ENCODE measurements at places on chromosomes 4 and X. TPM values are rescaled to one million over a fixed set of nuclear protein-coding genes. Genes with fewer than 3 reads are reported as not detected.

Gene SLC38A5
- 68.1 TPM for polyA plus RNA-seq

- DNase-seq: no peak
Observed at GRCh38 chr4:11494232-11494631, 65.5 kb upstream of the HS3ST1 start.

Gene CCDC120
- polyA plus RNA-seq: 19.0 TPM

DNA sequence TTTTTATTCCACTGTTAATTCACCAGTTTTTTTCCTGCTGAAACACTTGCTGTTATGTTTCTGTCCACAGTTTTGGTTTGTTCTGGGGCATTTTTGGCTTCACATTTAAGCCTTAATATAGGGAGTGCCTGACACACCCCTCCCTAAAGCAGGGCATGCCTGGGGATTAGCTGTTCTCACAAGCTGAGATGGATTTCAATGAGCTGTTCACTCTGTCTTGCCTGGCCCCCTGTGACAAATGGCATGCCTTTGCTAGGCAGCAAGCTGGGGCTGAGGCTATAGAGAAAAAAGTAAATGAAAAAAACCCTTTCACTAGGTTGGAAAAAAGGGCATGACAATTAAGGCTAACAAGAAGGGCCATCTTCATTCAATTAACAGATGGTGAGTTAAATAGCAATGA, 22.4 kb downstream of the LPAR4 start:
- no peak for DNase-seq

DNA sequence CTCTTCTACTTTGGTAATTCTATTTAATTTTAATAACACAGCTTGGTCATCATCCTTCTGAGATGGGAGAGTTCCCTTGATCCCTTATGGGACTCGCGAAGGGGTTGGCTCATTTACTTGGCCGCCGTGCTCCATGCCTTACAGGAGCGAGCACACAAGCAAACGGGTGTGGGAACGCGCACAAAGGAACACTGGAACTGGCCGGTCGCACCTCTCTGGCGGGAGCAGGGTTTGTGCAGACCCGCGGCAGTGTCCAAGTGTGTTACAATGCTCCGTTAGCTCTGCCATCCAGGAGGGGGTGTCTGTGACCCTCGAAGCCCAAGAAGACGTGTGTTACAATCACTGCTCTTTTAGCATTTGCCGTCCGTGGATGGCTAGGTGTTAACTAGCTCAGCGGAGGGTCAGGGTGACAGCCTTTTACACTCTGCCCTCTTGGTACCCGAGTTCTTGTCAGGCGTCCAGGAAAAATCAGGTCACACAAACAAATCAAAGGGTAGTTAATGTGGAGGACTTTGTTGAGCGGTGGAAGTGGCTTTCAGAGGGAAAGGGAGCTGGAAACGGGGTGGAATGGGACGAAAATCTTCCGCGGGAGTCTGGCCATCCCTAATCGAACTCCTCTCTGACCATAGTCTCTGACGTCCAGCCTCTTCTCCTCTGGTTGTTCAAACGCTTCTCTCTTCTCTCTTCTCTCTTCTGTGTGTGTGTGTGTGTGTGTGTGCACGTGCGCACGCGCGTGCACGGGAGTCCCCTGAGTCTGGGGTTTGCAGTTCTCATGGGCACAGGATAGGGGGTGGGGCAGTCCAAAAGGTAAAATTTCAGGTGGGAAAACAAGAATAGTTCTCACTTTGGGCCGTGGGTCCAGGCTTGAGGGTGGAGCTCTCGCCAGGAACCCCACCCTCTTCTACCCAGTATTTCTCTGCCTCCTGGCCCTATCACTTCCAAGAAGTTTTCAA, 76.3 kb downstream of the SLC10A7 start:
- no peak for DNase-seq

Gene MAGEA1
- polyA plus RNA-seq: not detected

- no peak for DNase-seq
Observed at GRCh38 chrX:79630033-79631009, 263.2 kb upstream of the ITM2A start.

DNA sequence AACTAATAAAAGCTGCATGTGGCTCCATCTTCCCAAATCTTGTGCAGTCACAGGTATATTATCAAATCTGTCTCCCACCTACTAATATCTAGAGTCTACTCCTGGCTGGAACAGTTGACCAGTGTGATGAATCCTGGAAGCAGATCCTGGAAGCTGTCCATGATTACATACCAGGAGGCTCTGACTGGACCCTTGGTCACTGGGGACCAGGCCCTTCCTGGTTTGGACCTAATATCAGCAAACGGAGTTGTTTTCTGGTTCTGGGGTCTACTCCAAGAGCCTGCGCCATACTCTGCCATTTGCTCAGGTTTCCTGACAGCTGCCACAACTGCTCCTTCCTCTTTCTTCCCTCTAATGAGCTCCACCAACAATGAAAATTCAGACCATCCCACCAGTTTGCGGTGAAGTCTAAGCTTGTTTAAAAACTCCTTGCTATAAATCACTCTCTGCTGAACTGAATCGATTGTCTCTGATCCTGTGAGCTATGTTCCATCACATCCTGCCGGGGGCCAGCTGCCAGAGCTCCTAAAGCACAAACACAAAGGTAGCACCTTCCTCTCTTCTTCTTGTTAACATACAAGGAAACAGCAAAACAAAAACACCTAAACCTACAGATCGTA, 114.2 kb downstream of the PALLD start:
- no peak for DNase-seq

DNA sequence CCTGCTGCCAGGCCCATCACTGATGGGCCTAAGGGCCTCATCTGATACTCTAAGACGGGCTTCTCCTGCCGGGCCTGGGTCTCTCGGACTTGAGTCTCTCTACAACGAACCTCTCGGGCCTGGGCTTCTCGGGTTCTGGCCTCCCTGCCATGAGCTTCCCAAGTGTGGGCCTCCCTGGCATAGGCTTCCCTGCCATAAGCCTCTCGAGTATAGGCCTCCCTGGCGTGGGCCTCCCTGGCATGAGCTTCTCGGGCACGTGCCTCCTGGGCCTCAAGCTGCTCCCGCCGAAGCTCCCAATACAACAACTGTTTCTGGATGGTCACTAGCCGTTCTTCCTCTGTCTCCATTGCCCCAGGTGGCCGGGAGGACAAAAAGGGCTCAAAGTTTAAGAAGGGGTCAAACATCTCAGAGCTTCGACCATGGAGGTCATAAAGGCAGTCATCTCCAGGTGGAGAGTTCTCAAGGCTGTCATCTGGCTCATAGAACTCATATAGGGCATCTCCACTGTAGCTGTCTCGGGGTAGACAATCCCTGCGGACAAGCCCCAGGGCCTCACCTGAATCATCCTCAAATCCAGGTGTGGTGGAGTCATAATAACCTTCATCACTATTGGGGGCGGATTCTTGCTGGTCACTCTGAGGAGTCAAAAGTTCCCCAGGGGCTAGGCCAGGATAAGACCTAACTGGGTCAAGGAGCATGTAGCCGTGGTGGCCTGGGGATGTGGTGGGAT, 14.1 kb downstream of the AMER1 start:
- no peak for DNase-seq

Gene XKRX
- polyA plus RNA-seq: 1.7 TPM

GRCh38 chr4:100949350-100949935, 397.9 kb downstream of the PPP3CA start:
- DNase-seq: no peak

- no peak for DNase-seq
Observed at GRCh38 chrX:14922437-14922836, 49.2 kb downstream of the MOSPD2 start.

Gene STK32B
- polyA plus RNA-seq: 4.7 TPM

GRCh38 chr4:105280338-105281123, 133.9 kb downstream of the TET2 start:
- DNase-seq: no peak

DNA sequence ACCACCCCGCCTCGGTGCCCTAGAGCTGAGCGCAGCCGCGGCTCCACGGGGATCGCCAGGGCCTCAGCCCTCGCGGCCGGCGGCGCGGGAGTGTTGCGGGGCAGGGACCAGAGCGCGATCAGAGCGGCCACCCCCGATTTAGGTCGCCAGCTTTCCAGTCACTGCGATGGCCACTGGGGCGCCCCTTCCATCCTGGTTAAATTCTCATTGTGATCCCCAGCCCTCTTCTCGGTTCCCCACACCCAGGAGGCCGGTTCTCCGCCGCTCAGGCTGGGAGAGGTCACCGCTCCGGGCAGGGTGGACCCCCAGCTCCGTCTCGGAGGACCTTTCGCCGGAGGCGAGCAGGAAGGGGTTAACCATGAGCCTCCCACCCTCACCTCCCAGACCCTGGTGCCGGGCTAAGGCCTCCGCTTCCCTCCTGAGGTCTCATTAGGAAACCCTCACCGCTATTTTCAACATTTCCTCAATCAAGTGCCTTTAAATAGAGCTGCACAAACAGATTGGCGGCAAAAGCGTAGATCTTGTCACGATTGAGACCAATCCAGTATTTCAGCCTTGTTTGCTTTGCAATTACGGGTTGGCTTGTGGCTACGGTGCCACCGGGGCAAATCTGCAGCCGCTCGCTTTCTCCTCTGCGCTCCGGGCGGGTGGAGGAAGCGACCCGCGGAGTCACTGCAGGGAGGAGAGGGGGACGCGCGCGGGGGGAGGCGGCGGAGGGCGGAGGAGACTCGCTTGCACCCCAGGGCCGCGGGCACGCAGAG, 8.3 kb upstream of the HAND2 start:
- no peak for DNase-seq

GRCh38 chrX:9902656-9903055, 64.5 kb upstream of the CLDN34 start:
- DNase-seq: no peak

DNA sequence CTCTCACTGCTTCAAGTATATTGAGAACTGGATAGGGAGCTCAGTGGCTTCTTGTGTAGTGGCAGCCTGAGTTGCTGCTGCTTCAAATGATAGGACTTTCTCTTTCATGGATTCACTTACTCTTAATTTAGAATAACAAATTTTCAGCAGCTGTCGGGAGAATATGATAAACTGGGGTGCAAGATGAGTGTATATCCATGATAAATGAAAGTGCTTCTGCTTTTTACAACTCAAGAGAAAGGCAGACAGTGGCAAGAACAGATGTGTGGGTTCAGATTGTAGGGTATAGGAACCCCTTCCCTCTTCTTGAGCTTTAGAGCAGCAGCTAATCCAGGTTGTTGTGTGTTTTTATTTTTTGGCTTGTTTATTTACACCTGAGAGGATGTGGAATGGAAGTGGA, 1.0 kb downstream of the SH3BGRL start:
- DNase-seq: no peak

DNA sequence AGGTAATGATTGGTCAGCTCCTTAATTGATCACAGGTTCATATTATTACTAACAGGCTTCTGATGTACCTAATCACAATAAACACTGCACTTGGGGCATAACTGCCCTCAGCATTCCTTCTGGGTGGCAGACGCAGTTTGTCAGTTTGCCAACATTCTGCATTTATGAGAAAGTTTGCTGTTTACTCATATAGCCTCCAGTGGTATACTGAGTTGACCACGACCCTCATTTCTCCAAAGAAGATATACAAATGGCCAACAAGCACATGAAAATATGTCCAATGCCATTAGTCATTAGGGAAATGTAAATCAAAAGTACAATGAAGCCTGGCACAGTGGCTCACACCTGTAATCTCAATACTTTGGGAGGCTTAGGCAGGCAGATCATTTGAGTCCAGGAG, 26.3 kb downstream of the EFHC2 start:
- DNase-seq: no peak

Gene COX7B2
- not detected for polyA plus RNA-seq

Gene TRIM75
- polyA plus RNA-seq: not detected

Gene ZCCHC4
- polyA plus RNA-seq: 16.1 TPM

DNA sequence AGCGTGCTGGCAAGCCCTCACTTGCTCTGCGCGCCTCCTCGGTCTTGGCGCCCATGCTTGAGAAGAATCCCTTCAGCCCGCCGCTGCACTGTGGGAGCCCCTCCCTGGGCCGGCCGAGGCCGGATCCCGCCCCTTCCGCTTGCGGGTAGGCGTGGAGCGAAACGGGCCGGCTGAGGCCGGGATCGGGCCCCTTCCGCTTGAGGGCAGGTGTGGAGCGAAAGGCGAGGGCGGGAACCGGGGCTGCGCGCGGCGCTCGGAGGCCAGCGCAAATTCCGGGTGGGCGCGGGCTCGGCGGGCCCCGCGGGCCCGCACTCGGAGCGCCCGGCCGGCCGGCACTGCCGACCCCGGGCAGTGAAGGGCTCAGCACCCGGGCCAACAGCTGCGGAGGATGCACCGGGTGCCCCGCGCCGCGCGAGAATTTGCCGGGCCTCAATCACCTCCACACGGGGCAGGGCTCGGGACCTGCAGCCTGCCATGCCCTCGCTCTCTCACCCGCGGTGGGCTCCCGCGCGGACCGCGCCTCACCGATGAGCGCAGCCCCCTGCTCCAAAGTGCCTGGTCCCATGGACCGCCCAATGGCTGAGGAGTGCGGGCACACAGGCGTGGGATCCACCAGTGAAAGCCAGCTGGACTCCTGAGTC, 58.1 kb upstream of the GBA3 start:
- no peak for DNase-seq

DNA sequence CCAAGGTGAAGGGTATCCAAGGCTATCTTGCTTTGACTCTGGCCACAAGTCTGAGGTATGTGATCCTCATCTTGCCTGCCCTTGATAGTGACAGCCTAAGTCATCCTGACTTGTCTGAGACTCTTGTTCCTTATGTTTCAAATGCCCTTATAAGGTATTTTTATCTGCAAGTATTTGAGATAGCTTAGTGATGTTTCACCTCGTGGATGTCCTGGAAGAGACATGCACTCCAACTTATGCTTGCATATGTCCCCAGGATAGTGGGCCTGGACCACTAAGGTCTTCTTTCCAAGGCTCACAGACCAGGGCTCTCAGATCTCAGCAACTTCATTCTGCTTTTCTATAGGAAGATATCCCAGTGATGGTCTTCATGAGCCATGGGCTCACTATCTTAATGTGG, 120.5 kb upstream of the WDR1 start:
- no peak for DNase-seq

- DNase-seq: no peak
Observed at GRCh38 chrX:48683411-48683982, at the start of gene WAS. Gene WAS, plus strand, starts transcription at chrX:48683799. Its CDS starts 55 bp downstream, at chrX:48683854.

Measured in right lung (tissue), 10 donors.